GM04504 (cell line): ENCODE measurements at places on chromosomes 13 and 19.
A peak's percentile ranks its signal among the peaks of the same experiment; 100 is the strongest.

GRCh38 chr19:47330466-47330869, 1.5 kb upstream of the C5AR2 start:
- no peak for DNase-seq

DNA sequence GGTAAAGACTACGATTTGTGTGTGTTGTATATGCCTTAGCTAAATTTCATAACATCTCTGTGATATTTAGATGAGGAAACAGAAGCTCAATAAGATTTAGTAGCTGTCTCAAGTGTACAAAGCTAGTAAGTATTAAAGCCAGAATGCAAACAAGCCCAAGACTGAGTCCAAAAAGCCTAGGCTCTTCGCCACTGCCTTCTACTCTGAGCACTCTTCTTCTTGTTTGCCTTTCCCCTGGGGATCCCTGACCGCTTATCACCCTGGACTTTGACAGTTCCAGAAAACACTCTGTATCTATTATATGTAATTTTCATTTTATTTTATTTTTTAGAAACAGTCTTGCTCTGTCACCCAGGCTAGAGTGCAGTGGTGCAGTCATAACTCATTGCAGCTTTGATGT, 5.8 kb downstream of the TM9SF2 start:
- DNase-seq, result no peak

- no peak for DNase-seq
Observed at GRCh38 chr13:42617221-42617620, 43.3 kb downstream of the TNFSF11 start.

DNA sequence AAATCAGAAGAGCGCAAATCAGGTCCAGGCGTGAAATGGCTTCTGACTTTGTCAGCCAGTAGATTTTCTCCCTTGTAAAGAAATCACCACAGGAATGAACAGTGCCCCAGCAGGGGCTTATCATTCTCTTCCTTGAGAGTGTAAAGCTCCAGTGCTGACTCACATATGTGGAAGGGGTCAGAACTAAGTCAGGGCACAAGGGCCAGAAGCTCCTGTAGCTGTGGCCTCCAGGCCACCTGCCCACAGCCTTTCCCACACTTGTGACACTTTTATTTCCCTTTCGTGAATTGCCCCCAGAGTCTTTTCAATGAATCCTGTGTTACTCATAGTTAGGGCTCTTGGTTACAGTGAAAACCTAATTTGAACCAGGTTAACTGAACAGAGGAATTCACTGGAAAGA, 99.6 kb downstream of the SUCLA2 start:
- DNase-seq, result no peak

GRCh38 chr19:1055028-1055425, 11.9 kb upstream of the ARHGAP45 start:
- no peak for DNase-seq

- no peak for DNase-seq
Observed at GRCh38 chr13:98875146-98875729, 102.6 kb downstream of the DOCK9 start.

DNA sequence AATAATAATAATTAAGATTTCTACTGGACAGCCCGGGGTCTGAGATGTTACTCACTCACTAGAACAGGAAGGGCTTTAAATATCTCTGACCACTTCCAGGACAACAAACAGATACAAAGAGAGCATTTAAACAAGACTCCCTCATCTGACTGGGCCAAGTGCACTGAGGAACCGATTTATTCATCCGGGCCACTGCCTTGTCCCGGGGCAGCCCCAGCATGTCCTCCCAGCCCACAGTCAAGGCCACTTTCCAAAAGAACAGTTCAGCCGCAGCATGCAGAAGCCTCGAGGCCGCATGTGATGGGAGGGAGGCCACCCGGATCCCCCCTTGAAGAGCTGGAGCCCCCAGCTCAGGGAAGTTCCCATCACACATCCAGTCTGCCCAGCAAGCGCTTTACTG, 30.5 kb downstream of the MLLT1 start:
- no peak for DNase-seq

GRCh38 chr19:28680111-28680510, 532.8 kb downstream of the UQCRFS1 start:
- DNase-seq, result no peak

GRCh38 chr13:71374471-71375049, 492.4 kb downstream of the DACH1 start:
- no peak for DNase-seq

DNA sequence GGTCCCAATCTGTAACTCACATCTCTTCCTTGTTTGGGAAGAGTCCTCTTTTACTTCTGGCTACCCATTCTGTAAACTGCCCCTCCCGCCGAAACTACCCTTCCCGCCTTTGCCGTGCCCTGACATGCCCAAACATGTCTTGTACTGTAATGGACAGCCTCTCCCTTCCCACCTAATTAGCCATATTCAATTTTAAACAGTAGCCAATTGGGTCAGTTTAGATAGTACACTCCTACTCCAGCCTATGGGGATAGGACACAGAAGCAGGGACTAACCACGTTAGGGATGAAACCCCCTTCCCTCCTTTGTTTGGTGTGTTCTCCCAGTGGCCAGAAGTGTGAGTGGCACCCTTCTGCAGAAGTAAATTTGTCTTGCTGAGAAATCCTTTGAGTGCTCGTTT, 34.2 kb downstream of the SACS start:
- DNase-seq, result no peak

GRCh38 chr19:1465191-1466016, 13.6 kb downstream of the C19orf25 start:
- no peak for DNase-seq

- DNase-seq, result no peak
Observed at GRCh38 chr13:58051807-58052375, 420.3 kb downstream of the PCDH17 start.

GRCh38 chr19:31511098-31511497, 161.9 kb upstream of the TSHZ3 start:
- no peak for DNase-seq

GRCh38 chr19:48417421-48417820, 24.0 kb downstream of the GRIN2D start:
- no peak for DNase-seq

DNA sequence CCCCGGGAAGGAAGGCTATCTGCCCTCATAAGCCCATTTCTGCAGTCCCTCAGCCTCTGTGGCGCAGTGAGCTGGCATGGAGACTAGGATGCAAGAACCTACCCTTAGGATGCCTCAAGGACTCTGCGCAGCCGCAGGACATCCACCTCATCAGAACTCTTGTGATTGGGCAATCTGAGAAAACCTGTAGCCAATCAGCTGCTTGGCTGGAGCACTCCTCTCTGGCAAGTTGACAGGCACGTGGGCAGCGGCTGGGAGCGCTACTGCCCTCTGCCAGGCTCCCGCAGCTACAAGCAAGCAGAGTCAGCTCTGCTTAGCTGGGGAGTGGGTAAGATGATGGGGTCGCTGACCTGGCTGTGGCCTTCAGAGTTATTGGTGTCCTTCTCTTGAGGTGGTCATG, 1.5 kb upstream of the ECSIT start:
- no peak for DNase-seq

GRCh38 chr13:82597747-82598146, 1284.5 kb downstream of the SLITRK1 start:
- DNase-seq, result no peak

- no peak for DNase-seq
Observed at GRCh38 chr19:46635920-46636761, at the start of gene GNG8. Gene GNG8, minus strand, starts transcription at chr19:46636202. Its CDS starts 1,520 bp downstream, at chr19:46634682.

GRCh38 chr13:102571075-102571474, 25.7 kb upstream of the TPP2 start:
- DNase-seq, result no peak

DNA sequence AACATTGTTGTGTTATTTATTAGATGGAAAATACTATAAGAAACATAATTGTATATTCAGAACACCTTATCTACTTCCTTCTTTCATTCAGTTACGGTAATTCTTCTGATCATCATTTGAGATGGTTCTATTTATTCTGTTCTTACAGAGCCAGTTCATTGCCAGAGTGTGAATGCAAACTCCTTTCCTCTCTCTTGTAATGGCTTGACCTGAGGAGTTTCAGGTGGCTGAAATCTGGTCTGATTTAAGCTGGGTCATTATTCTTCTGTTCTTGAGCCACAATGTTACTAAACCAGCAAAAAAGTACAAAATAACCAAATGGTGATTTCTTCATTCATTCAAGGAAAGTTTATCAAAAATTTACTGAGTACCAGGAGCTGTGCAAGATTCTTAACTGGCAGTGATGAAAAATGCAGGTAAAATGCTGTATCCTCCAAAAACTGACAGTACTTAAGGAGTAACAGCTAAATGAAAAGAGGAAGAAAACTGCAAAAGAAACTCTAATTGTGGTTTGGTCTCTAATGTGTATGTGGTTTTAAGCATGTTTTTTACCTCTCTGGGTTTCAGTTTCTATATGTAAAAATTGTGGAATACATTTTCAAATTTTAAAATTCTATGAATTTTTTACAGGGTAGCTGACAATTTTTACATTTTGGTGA, 182.4 kb upstream of the UFM1 start:
- no peak for DNase-seq

DNA sequence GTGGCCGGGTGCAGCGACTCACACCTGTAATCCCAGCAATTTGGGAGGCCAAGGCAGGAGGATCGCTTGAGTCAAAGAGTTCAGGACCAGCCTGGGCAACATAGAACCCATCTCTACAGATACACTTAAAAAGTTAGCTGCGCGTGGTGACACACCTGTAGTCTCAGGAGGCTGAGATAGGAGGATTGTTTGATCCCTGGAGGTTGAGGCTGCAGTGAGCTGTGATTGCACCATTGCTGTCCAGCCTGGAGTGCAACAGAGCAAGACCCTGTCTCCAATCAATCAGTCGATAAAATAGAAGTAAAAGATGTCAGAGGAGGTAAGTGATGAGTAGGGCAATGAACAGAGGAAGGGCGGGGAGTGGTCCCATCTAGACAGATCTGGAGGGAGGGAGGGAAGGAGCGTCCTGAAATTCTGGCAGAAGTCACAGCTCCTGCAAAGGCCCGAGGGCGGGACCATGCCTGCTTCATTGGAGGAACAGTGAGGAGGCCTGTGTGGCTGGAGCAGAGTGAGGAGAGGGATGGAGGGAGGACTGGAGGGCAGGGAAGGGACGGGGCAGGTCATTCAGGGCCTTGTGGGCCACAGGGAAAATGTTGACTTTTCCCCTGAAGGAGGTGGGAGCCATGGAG, 9.7 kb downstream of the SMIM24 start:
- no peak for DNase-seq

GRCh38 chr13:39527961-39528660, 74.9 kb downstream of the LHFPL6 start:
- DNase-seq, result peak; percentile 76
